ENCODE measurements at places on chromosomes 1 and 21. TPM values are rescaled to one million over a fixed set of nuclear protein-coding genes. Genes with fewer than 3 reads are reported as not detected.

- no peak for DNase-seq
These were observed 50.2 kb downstream of the LRRC8D start for GRCh38 chr1:89870998-89871397.

DNA sequence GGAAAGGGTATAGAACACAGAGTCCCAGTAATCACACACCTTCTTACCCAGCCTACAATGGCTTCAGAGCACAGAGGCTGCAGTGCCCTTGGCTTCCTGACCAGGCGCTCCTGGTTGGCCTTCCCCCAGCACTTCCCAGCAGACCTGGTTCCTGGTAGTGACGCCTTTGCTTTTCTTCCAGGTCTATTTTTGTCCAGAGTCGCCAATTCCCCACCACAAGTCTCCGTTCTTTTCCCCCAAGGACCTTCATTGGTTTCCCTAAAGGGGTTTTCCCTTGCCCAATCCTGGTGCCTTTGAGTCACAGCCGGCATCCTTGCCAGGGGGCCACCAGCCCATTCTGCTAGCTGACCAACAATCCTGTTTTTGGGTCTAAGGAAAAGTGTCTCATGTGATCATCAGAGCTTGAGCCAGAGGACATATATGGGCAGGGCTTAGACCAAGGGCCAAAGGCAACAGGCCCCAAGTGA lies 84.8 kb downstream of the KCNJ15 start:
- DNase-seq: no peak

DNA sequence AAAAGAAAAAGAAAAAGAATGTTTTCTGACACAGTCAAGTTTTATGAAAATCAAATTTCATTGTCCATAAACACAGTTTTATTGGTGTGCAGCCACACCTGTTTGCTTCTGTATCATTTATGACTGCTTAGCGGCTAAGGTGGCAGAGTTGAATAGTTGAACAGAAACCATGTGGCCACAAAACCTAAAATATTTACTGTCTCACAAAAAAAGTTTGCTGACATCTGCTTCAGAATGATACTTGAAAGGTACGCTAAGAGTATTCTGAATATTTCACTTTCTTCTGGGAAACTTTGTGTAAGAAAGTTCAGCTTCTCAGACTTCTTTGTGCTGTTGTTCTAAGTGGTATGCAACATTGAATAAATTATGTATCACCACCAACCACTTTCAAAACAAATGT lies 6.2 kb downstream of the KCNK1 start:
- DNase-seq: no peak

DNA sequence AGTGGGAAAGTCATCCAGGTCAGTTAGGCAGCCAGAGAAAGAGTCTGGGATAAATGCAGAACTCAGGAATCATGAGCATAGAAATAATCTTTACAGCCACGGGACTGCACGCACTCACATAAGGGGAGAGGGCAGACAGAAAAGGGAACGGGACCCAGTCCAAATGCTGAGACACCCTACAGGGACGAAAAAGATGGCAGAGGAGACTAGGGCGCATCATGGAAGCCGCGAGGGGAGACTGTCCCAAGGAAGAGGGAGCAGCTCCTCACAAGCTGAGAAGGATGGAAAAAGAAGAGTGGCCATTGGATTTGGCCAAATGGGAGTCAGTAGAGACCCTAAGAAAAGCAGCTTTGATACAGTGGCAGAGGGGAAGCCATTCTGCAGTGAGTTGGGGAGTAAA lies 102.9 kb upstream of the TLR5 start:
- no peak for DNase-seq

DNA sequence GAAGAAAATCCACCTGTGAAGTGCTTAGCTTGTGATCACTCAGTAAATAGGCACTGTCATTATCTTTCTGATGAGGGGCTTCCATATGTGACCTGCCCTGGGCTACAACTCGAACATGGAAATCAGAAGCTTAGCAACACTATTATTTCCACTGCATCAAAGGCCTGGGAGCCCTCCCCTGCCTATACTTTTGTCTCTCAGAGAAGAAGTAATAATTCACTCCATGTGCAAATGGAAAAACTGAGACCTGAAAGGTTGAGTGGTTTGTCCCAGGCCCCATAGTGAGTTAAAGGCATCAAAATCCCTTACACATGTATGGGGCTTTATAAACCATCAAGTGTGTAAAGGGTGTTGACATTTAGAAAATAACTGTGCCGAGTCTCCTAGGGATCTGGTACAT lies 20.9 kb downstream of the SOX13 start:
- no peak for DNase-seq

- DNase-seq: no peak
These were observed 274.3 kb upstream of the CAMK1G start for GRCh38 chr1:209309198-209309597.

- DNase-seq: no peak
These were observed 219.5 kb downstream of the HLX start for GRCh38 chr1:221098471-221099405.

DNA sequence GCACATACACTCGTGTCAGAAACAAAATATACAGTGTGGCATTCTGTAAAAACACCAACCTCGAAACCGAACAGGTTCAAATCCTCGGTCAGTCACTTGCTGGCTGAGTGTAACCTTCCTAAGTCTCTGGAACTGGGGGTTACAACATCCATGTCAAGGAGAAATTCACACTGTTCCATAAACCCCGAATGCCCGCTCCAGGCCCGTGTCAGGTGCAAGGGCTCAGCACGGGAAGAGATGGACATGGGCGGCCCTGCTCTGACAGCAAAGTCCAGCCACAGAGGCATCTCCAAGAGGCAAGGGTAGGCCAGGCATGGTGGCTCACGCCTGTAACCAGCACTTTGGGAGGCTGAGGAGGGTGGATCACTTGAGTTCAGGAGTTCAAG lies 79.5 kb downstream of the SLC66A1 start:
- no peak for DNase-seq

- no peak for DNase-seq
These were observed 6.2 kb downstream of the S100A7A start for GRCh38 chr1:153422450-153423068.

GRCh38 chr1:77556045-77556444 lies 126.4 kb downstream of the ZZZ3 start:
- no peak for DNase-seq

DNA sequence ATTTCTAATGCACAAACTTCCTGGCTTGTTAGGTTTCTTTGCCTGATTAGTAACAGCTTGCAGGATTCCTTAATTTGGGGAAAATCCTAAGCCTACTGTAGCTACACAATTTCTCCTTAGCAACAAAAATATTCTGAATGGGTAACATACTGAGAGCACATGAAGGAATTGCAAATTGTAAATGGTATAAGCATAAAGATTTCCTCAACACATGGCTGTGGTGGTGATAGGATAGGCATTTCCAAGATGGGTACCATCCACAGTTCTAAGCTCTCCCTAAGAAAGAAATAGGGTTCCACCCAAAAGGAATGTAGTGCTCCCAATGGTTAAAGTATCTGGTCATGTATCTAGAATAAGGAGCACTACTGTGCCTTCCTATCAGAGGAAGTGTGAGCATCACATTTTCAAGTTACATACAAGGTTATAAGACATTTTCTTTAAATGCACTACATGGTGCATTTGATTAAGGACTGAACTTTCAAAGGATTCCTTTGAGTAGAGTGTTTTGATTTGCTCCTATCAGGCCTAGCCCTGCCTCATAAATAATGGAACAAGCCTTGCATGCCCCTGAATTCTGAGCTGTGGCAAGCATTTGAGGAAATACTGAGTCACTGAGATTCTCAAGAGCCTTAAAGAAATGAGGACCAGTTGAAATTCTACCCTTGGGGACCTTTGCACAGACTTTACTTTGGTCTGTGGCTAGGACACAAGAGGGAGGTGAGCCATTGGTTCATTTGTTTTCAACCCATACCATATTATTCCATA lies 286.4 kb downstream of the PTBP2 start:
- no peak for DNase-seq

GRCh38 chr21:41824466-41825207 lies 54.5 kb downstream of the PRDM15 start:
- DNase-seq: no peak

- no peak for DNase-seq
These were observed 187.2 kb downstream of the HLX start for GRCh38 chr1:221066351-221067001.

- DNase-seq: no peak
These were observed 318.3 kb downstream of the MATN1 start for GRCh38 chr1:30405081-30405480.

DNA sequence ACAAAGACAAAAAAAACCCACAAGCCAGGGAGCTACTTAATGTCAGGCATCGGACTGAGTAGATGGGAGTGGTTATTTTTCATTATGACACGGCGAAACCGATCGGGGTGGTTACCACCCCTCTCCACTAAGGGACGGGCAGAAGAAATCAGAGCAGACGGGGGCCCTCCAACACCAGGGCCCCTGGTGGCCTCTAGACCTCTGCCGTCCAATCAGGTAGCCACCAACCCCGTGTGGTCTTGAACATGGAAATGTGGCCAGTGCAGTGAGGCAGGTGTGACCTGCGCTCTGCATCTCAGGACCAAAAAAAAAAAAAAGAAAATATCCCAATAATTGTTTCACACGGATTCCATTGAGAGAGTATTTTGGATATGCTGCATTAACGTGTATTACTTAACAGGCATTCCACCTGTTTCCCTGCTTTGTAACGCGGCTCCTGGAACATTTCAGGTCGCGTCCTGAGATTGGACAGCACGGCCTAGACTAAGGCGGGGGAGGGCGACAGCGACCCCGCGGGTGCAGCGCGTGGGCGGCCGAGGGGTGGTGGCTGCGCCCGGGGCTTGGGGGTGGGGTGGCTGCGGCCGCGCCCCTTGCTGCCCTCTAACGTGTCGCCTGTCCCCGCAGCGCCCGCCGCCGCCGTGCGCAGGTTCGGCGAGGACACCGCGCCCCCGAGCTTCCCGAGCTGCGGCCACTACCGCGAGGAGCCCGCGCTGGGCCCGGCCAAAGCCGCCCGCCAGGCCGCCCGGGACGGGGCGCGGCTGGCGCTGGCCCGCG lies 48.3 kb downstream of the SIM2 start:
- DNase-seq: no peak

GRCh38 chr1:198283222-198283621 lies 126.4 kb downstream of the NEK7 start:
- DNase-seq: no peak

The FCRLB gene
- 2.6 TPM for polyA plus RNA-seq

The DR1 gene
- 23.3 TPM for polyA plus RNA-seq
